ENCODE measurements at places on chromosomes 6 and 20.

DNA sequence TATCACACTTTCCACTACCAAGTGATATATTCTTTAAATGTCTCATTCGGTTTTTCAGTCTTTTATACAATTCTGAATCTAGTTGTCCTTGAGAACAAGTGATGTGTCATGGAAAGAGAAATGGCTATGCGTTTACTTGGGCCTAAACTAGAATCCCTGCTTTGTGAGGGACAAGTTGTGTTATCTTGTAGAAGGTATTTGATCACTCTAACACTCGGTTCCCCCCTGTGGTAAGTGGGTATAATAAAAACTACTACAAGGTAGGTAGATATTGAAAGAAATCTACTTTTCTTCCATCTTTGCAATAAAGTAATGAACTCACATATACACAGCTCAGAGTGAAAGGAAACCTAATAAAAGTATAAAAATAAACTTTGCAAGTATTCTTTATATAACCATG is 108.9 kb downstream of the MANEA start:
- DNase-seq, result no peak

GRCh38 chr6:54245265-54245664 is 63.0 kb upstream of the TINAG start:
- no peak for DNase-seq

GRCh38 chr6:130922922-130923321 is 95.7 kb downstream of the SMLR1 start:
- no peak for DNase-seq

- DNase-seq, result no peak
Measured at GRCh38 chr6:22783931-22784330, 214.6 kb downstream of the HDGFL1 start.

- DNase-seq, result no peak
Measured at GRCh38 chr6:91743756-91744155, 1156.9 kb upstream of the MAP3K7 start.

DNA sequence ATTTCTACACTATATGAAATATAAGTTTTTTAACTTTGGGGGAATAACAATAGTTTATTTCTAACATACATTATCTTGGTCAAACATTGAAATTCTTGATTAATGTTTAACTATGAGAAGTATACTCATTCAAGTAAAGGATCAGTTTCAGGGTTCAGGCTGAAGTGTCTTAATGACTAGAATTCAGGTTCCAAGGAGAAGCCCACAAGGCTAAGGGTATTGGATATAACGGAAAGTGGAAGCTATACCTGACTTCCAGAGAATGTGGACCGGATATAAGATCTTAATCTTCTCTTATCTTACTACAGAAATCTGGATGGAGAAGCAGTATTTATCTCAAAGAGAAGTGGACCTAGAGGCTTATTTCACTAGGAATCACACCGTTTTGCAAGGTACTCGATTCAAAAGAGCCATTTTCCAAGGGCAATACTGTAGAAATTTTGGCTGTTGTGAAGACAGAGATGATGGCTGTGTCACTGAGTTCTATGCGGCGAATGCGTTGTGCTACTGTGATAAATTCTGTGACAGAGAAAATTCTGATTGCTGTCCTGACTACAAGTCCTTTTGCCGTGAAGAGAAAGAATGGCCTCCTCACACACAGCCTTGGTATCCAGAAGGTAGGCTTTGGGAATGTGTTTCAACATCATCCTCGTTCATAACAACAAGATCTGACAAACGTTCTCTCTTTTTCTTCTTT is at the start of gene TINAG:
TINAG (plus strand) TSS at position 153 of the 697 bp plus-strand sequence; CDS start at position 263, 110 bp downstream.
- no peak for DNase-seq

GRCh38 chr20:9163251-9163650 is 94.4 kb downstream of the PLCB4 start:
- no peak for DNase-seq

DNA sequence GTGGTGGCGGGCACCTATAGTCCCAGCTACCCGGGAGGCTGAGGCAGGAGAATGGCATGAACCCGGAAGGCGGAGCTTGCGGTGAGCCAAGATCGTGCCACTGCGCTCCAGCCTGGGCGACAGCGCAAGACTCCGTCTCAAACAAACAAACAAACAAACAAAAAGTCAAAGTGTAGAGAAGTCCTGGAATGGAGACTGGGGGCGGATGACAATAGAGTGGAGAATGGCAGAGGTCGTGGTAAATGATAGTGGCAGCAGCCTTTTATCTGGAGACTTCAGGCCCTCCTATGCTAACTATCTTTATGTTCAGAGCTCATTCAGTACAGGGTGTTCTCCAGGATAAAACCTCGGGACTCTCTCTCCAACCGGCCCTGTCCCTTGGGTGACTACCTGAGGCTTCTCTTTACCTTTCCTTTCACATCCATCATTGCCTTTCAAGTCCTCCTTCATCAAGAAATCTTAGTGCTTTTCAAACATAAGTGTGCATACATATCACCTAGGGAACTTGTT is 1.4 kb upstream of the FKBPL start:
- no peak for DNase-seq

- no peak for DNase-seq
Measured at GRCh38 chr20:821046-821730, 12.3 kb upstream of the FAM110A start.

Data from GM10248 (cell line).